ENCODE measurements at places on chromosomes 2 and 18. TPM values are rescaled to one million over a fixed set of nuclear protein-coding genes. Genes with fewer than 3 reads are reported as not detected.

DNA sequence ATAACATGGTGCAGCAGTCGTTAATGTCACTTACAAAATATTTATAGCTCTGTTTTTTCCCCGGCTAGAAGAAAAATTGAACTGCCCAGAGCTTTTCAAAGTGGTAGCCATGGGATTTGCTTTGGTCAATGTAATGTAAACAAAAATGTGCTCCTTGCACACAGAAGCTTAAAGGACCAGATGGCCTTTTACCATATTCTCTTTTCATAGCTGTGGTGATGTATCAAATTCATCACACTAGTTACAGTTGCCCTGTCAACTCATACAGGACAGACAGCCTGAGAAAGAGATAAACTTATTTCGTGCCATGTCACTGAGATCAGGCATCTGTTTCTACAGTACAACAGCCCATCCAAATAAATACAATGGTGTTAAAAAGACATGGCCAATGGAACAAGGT lies 368.1 kb upstream of the CDH19 start:
- no peak for DNase-seq

DNA sequence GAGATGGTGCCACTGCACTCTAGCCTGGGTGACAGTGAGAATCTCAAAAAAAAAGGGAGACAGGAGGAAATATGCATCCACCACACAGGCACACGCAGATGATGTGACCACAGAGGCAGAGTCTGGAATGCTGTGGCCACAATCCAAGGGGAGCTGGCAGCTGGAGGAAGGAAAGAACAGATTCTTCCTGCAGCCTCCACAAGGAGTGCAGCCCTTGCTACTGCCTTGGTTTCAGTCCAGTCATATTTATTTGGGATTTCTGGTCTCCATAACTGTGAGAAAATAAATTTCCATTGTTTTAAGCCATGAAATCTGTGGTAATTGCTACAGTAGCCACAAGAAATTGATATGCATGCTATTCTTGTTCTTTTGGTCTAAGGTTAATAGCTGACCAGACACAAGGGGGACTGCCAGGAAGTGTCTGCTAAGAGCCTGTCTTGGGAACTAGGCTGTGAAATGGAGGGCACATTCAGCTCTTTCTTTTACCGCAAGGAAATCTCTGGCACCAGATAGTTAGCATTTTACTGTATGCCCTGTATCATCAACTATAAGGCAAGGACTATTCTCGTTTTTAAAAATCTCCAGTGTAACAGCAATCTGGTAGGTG lies 133.1 kb upstream of the SEC11C start:
- DNase-seq = no peak

GRCh38 chr2:5617796-5618195 lies 74.4 kb upstream of the SOX11 start:
- no peak for DNase-seq

- no peak for DNase-seq
Measured at GRCh38 chr18:42086288-42086687, 131.3 kb downstream of the PIK3C3 start.

DNA sequence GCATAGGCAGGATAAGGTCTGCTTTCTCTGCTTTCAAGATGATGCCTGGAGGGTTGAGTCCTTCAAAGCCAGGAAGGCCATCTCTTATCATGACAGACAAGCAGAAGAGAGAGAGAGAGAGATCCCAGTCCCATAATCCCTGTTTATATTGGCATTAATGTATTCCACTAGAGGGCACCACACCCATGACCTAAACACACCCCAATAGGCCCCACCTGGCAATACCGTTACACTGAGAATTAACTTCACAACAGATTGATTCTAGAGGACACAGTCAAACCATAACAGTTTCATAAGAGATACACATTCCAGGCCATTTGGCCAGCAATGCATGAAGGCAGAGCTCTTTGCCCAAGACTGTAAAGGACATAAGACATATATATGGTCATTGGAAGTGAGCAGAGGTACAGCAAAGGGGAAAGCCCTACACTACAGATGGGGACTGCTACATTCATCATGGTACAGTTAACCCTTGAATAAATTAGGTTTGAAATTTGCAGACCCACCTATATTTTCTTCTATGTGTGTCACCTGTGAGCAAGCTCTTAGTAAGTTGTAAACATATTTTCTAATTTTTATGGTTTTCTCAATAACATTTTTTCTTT lies 1516.1 kb downstream of the RPIA start:
- DNase-seq = no peak

GRCh38 chr2:169661265-169661664 lies 32.9 kb downstream of the CFAP210 start:
- no peak for DNase-seq

DNA sequence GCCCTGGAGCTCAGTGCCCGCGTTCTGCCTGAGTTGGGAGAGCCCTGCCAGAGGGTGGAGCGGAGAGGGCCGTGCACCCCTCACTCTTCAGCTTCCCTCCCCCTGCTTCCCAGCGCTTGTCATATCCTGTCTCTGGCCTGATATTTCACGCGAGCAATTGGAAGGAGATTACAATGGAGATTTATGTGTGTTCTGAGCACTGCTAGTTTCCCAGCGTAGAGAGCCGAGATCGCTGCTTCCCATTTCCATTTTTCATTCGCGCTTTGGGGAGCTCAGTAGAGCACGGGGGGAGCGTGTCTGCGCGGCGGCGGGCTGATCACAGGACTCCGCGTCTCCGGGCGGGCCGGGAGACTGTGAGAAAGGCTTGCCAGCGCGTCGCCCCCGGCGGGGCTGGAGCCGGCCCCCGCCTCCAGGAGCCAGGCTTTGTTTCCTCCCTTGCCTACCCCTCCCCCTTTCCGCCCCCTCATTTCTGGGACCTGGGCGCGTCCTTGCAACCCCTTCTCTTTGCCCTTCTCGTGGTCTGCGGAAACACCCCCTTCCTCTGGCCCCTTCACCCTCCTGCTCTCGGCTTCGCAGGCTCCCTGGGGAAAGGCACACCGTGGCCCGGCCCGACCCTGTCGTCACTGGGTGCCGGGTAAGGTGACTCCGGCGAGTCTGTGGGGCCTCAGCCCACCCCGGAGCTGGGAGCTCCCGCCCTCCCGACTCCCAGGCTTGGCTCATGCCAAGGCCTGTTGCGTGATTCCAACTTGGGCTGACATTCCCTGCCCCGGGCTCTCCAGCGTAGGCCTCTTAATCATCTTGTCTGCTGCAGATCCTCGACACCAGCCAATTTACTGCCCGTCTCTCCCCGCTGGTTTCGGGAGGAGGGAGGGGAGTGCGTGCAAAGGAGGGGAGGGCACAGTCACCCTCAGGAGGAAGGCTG lies 5.8 kb downstream of the DLX2 start:
- no peak for DNase-seq

GRCh38 chr2:86254576-86255538 lies 55.6 kb downstream of the MRPL35 start:
- no peak for DNase-seq

DNA sequence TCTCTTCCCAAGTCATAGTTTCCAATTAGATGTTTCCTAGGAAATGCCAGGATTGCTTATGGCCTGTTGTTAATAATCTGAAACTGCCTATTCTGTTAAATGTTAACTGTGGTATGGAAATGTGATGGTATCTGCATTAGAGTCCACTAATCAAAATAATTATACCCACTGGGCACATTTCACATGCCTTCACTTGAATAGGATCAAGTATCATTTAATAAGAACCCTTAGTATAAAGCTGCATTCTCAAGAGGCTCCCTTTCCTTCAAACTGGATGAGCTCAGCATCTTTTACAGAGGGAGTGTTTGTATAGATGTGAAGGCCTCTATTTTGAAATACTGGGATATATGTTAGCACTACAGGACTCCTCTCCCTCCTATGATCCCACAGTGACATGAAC lies 477.2 kb upstream of the VRK2 start:
- DNase-seq = no peak

GRCh38 chr2:37816686-37817085 lies 108.4 kb upstream of the RMDN2 start:
- DNase-seq = no peak

- DNase-seq = no peak
Measured at GRCh38 chr2:133253793-133254192, 314.5 kb downstream of the NCKAP5 start.

The CIB4 gene
- polyA plus RNA-seq = not detected

The EFEMP1 gene
- polyA plus RNA-seq = 1,148 TPM

The CROCC2 gene
- polyA plus RNA-seq = not detected

The PECR gene
- 5.6 TPM for polyA plus RNA-seq

Measured in BJ (cell line).